Fibroblast of skin of right biceps (primary cell): ENCODE measurements at places on chromosomes 16 and 17.

DNA sequence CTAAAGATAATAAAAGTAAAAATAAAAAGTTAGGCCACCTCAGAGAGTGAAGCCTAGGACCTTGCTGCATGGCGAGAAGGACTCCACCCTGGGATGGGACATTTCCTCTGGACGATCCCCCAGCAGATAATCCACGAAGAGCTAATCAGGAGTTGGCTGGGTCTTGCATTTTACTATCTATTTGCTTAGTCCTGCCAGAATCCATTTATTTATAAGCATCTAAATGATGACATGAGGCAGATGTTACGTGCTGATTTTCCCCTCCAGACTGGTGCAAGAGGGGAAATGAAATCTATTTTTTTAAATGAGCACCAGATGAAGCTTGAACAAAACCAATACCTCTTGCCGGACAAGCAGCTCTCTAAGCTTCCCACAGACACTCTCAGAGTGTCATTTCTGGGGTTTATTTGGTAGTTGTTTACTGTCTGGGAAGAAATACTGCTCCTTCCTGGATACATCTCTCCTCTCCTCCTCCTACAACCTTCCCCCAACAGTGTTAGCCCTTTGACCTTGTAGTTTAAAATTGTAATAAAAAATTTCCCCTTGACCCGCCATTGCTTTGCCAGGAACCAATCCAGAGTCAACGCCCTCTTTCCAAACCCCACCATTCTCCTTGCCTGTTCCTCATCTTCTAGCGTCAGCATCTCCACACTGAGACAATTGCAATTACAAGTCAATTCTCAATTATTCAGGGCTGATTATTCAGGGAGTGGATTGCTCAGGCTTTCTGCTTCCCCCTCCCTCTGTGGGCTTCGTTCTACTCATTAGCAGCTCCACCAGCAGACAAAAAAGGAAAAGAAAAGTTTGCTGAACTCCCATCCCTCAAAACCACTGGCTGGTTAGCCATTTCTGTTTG is 63.0 kb downstream of the GSG1L start:
- no peak for DNase-seq

DNA sequence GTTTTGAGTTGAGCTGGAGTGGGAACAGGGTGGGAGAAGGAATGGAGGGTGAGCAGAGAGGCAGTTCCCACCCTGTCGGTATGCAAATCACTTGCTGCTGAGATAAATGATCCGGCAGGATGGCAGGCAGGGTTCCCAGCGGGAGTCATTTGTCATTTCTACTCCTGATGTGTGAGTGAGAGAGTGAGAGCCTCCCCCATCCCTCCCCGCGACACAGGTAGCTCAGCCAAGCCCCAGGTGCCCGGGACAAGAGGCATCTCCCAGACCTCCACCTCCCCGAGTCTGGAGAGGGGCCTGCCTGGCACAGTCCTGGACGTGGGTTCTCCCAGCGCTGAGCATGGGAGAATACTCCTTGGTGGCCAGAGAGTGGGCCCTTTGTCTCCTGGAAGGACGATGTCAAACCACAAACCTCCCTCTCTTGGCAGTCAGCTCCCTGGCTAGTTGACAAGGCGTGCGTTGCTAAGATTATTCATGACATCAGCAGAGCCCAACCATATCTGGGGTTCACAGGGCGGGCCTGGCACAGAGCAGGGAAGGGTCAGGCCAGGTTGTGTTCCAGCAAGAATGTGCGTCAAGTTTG is 33.7 kb upstream of the TNRC6C start:
- DNase-seq: peak; percentile 35

- DNase-seq: no peak
Measured at GRCh38 chr16:12141073-12141951, 164.8 kb downstream of the SNX29 start.

GRCh38 chr17:74123350-74123749 is 80.1 kb upstream of the RPL38 start:
- DNase-seq: peak; percentile 84

- DNase-seq: no peak
Measured at GRCh38 chr16:88888057-88888456, 21.6 kb upstream of the PABPN1L start.

GRCh38 chr17:76414334-76415295 is 30.2 kb downstream of the SPHK1 start:
- peak; percentile 41 for DNase-seq

- DNase-seq: no peak
Measured at GRCh38 chr17:59154721-59155438, at the start of gene SKA2. TSS of gene SKA2 (minus strand) at chr17:59155186. CDS start at chr17:59155163, 23 bp downstream.

GRCh38 chr16:88924834-88925539 is 52.0 kb downstream of the CBFA2T3 start:
- DNase-seq: peak; percentile 93

- DNase-seq: no peak
Measured at GRCh38 chr17:19652595-19652994, 4.0 kb downstream of the ALDH3A2 start.

DNA sequence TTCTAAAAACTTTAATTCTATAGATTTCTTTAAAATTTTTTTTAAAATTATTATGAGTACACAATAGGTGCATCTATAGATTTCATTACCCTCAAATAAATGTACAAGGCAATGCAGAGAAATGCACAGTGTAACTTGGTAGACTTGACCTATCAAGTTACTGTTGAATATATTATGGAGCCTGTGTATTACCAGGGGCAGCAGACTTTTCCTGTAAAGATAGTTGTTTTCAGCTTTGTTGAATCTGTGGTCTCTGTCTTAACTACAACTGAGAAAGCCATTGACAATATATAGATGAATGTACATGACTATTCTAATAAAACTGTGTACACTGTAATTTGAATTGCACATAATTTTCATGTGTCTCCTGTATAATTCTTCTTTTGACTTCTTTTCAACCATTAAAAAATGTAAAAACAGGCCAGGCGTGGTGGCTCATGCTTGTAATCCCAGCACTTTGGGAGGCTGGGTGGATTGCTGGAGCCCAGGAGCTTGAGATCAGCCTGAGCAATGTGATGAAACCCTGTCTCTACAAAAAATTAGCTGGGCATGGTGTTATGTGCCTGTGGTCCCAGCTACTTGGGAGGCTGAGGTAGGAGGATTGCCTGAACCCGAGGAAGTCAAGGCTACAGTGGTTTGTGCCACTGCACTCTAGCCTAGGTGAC is 39.4 kb downstream of the TENT4B start:
- no peak for DNase-seq

GRCh38 chr17:1623057-1623630 is 5.5 kb downstream of the SLC43A2 start:
- DNase-seq: no peak

GRCh38 chr17:61221597-61222471 is 177.8 kb upstream of the TBX2 start:
- peak; percentile 46 for DNase-seq
